Left lung (tissue), 14 donors: ENCODE measurements at places on chromosomes 16 and 17.
A peak's percentile ranks its signal among the peaks of the same experiment; 100 is the strongest.

DNA sequence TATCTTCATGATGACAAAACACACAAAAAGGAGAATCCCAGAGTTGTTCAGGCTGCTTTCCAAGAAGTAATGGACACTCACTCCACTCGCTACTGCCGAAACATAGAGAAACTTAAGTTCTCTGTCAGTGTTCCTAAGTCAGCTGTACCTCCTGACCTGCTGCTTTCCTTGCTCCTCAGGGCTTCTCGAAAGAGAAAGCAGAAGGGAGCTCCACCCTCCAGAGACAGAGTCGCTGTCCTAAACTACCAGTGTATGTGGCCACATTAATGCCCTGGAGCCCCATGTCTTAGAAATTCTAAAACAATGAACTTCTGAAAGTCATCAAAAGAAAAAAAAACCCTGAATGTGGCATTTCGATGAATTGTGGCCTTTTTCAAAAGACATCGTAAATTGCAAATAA, 390.8 kb upstream of the MON1B start:
- no peak for DNase-seq

GRCh38 chr17:4934173-4934979, 2.3 kb downstream of the GP1BA start:
- peak; percentile 15 for DNase-seq

DNA sequence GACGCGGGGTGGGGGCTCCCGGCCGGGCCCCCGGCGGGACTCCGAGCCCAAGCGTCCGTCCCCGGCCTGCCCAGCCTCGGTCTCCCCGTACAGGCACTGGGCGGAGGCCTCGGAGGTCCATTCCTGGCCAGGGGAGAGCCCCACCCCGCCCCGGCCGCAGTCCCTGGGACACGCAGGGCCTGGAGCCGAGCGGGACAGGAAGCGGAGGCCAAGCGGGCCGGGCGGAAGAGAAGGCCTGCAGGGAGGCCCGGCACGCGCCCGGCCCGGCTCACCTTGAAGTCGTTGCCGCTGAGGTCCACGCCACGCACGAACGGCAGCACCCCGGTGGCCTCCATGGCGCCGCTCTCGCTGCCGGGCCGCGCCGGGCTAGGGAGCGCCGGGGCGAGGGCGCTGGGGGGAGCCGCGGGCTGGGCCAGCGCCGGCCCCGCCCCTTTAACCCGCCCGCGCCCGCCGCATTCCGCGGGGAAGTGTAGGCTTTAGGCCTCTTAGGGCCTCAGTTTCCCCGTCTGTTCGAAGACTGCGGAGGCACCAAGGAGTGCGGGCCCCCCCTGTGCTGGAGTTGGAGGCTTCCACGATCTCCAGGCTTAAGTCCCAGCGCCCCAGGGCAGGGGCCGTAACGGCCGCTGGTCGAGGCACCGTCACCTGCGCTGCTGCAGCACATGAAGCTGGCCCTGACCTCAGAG, at the start of gene FLII:
FLII (minus strand) TSS at position 383 of the 683 bp plus-strand sequence; CDS start at position 335, 48 bp downstream.
- peak; percentile 46 for DNase-seq

DNA sequence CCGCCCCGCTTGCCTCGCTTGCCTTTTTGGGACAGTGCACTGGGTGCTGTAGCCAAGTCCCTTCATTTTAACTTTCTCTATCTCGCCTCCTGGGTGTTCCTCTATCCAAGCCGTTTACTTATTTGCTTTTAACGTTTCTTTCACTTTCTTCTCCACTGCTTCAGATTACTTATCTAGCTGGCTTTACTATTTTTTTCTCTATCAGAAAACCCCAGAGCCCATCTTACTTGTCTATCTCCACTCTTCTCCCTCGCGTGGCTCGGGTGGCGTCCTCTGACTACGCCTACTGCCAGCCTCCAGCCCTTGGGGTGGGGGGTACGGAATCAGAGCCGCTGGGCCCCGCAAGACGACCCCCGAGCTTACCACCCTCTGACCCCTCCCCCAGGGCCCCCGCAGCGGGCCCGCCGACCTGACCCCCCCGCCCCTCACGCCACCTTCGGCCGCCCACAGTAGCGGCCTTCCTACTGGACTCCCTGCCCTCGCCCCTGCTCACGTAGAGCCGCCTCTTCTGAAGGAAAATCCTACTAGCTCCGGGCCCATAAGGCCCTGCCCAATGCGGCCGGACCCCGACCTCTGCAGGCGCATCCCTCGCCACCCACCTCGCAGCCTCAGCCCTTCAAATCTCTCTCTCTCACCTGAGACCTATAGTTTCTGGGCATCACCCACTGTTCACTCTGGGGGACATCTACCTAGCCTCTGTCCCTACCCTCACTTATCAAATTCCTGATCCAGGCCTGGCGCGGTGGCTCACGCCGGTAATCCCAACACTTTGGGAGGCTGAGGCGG, 1.0 kb upstream of the SLC12A4 start:
- no peak for DNase-seq

GRCh38 chr17:31462261-31462660, 70.8 kb downstream of the RAB11FIP4 start:
- DNase-seq, result no peak

GRCh38 chr16:19488213-19488640, 33.7 kb downstream of the GDE1 start:
- no peak for DNase-seq

DNA sequence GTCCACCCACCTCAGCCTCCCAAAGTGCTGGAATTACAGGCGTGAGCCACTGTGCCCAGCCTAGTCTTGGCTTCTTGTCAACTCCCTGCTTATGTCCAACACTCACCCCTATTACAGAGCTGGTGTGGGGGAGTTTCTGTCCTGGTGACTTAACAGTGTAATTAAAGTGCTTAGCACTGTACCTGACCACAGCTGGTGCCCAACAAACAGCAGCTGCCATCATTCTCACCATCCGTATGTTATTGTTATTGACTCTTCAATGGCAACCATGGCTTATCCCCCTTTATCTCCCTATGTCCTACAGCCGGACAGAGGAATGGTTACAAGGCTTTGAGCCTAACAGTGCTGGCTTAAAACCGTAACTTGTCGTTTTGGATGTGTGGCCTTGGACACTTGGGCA, 17.0 kb upstream of the BRCA1 start:
- DNase-seq, result no peak

DNA sequence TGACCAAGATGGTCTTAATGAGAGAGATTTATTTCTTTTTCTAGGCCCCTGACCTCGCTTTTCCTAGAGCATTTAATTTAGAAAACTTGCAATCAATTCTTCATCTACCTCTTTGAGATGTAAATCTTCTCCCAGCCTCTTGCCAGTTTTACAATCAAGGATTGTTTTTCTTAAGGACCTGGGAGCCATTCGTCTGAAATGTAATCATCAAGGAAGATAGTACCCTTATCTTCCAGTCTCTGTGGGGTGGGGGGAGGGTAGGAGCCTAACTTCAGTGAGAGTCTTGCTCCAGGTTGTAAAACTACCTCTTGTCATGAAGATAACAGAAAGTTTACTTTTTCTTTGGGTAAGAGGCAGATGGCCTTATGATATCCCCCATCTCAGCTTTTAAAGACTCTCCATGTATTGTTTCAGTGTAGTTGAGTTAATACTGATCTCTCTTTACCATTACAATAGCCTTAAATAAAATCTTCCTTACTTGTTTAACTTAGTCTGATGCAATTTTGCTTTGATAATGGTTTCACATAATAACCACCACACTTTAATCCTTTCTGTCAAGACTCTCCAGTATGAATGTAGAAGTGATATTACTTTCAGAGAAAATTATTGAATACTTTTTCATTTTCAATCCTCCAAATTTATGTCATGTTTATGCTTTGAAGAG, 110.2 kb upstream of the CPHXL start:
- no peak for DNase-seq

DNA sequence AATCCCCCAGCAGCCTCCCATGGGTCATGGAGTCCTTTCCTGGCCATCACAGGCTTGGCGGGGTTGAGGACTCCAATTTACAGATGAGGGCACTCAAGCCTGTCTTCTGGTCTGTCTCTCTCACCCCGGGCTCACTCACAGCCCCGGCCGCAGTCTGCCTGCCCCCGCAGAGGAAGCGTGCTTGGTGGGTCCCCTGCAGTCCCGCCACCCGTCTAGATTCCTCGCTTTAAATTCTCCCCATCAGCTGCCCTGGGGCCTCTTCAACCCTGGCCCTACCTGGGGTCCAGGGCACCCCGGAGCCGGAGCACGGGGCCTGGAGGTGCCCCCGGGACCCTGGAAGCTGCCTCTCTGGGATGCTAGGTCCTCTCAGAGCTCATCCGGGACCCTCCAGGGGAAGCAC, 92.9 kb downstream of the ENGASE start:
- DNase-seq, result no peak

GRCh38 chr16:64311241-64311640, 810.6 kb downstream of the CDH11 start:
- no peak for DNase-seq

DNA sequence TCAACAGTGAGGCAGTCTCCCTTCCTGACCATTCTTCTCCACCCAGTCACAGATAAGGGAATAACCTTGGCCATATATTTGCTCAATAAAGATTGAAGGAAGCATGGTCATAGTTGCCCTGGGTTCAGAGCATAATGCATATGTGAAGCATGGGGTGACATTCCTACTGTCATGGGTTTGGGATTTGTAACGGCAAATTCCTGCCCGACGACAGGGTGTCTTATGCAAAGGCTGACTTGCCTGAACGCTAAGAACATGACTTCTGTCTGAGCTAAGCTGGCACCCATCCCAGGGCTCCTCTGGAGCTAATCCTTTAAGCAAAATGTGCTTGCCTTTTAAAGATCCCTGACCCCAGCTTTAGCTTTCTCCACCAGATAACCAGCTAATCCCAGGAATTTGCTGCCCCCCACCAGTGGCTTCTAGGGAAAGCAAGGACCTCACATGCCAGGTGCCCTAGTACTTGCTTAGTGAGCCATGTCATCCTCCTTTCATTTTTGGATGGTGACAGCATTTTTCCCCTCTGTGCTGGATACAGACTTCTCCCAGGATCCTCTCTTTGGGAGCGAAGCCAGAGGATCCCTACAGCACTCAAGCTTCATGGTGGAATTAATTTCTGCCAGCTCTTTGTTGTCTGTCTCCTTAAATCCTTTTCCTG, 11.7 kb downstream of the SLC7A6OS start:
- no peak for DNase-seq

DNA sequence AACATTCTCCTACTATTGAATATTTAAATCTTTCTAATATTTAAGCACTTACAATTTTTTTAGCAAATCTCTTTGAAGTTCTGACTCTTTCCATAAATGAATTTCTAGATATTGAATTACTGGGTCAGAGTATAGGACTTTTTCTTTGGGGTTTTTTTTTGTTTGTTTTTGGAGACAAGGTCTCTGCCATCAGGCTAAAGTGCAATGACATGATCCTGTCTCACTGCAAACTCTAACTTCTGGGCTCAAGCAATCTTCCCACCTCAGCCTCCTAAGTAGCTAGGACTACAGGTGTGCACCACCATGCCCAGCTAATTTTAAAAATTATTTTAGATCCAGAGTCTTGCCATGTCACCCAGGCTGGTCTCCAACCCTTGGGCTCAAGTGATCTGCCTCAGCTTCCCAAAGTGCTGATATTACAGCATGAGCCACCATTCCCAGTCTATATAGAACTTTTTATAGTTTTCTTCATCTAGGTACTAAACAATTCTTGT, 24.9 kb downstream of the PIGL start:
- no peak for DNase-seq

- no peak for DNase-seq
These were observed 53.9 kb upstream of the ACSF3 start for GRCh38 chr16:89039756-89040155.

DNA sequence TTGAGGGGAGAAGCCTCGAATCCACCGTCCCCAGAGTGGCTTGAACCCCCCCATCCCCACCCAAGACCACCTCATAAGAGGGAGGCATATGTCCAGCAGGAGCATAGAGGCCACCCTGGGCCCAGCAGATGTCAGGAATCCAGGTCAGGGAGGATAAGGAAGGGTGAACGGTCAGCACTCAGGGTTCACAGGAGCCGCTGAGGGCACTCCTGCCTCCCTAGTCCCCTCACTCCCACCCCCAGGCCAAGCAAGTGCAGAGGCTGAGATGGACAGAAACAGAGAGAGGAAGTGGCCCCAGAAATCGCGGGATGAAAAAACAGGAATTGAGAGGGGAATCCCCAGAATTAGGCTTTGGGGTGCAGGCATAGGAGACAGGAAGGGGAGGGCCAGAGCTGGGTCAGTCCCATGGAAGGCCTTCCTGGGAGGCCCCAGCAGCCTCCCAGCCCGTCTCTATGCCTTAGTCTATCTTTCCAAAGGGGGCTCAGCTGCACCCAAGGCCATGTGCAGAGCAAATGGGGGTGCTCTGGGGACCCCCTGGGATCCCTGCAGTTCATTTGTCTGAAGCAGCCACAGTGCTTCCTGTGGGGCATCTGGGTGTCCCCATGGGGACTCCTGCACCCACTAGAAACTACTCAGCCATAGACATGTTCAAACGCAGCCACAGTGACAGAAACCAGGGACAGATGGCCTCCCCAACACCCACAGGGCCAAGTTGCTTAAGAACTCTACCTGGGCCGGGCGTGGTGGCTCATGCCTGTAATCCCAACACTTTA, 1.7 kb downstream of the CMTM3 start:
- DNase-seq, result no peak

- no peak for DNase-seq
These were observed 6.4 kb upstream of the CYTH1 start for GRCh38 chr17:78788451-78788850.

- no peak for DNase-seq
These were observed 57.2 kb upstream of the SIAH1 start for GRCh38 chr16:48442379-48442778.

DNA sequence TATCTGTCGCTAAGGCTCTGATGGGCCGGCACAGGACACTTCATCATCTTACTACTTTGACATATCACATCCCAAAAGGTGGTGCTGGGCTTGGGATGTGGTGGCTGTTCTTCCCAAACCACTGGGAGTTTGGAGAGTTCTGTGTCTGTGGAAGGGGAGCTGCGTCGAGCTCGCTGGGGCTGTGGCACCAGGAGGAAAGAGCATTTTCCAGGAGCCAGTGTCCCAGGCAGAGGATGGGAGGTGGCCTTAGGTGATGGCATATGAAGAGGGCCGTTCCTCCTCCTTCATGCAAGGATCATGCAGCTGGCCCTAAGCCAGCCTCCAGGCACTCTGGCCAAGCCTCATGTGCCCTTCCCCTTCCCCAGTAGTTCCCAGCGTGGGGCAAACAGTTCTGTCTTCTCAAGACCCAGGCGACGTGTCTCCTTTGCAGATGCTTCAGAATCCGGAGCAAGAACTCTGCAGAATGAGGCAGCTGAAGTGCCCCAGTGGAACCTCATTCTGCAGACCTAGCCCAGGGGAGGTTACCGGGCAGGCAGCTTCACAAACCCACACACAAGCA, 89.4 kb upstream of the TNRC6C start:
- no peak for DNase-seq

- no peak for DNase-seq
These were observed 39.7 kb downstream of the REXO5 start for GRCh38 chr16:20846030-20846429.
